ENCODE measurements at places on chromosomes 4 and X.

DNA sequence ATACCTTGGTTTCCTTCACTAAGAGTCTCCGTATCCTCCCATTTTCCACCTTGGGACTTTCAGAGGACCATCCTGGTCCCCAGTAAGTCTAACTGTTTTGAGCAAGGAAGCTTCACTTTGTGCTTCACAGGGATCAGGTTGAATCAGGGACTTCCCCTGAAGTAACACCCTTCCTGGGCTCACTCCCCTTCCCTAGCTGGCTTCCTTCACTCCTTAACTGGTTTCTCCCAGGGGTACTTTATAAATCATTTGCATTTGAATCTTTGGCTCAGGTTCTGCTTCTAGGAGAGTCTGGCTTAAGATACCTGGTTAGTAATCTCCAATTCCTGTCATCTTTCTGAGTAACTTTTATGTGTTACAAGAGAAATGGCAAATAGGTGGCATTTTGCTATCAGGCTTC is 24.5 kb upstream of the GRIA2 start:
- no peak for DNase-seq

DNA sequence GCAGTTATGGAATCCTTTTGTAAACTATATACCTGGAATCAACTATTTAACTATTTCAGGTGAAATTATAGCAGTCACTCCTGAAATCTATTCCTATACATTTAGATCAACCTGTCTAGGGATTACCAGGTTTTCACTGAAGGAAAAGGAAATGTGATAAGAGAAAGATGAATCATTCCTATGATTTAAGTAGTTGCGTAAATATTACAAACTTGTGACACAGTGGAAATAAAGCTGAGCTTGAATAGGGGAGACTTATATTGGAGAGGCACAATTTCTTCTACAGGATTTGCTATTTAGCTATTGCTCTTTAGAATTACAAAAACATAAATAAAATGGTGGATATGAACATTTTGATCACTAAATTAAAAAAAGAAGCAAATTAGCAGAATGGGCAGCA is 284.1 kb upstream of the EPHA5 start:
- no peak for DNase-seq

- no peak for DNase-seq
These were observed 224.9 kb downstream of the ANKRD50 start for GRCh38 chr4:124487651-124488050.

- no peak for DNase-seq
These were observed 201.8 kb upstream of the GK2 start for GRCh38 chr4:79609817-79610216.

DNA sequence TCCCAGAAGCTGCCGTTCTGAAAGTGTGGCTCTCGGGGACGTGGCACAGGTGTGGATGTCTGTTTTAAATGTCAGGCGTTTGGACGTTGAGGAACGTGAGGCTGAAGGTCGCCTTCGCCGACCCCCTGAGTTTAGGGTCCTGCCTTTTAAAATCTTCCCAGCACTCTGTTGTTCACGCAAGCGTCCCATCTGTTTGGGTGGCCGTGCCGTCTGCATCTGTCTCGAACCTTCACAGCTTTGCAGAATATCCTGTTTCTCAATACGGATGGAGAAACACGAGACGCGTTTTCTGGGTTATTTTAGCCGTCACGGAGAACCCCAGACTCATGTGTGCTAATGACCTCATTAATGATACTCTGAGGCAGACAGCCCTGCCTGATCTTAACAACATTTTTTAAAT is 31.5 kb downstream of the SHOX start:
- no peak for DNase-seq

DNA sequence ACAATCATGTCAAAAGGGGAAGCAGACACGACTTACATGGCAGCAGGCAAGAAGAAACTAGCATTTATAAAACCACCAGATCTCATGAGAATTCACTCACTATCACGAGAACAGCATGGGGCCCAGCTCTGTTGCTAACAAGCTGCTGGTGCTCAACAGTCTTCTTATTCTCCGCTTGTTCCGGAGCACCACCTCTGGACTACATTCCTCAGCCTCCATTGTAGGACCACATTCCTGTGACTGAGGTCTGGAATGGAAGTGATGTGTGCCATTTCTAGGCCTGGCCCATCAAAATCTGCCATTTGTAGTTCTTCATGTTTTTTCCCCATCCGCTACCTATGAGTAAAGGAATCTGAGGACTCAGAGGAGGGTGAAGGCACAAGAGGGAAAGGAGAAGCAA is 111.5 kb upstream of the PTCHD1 start:
- no peak for DNase-seq

DNA sequence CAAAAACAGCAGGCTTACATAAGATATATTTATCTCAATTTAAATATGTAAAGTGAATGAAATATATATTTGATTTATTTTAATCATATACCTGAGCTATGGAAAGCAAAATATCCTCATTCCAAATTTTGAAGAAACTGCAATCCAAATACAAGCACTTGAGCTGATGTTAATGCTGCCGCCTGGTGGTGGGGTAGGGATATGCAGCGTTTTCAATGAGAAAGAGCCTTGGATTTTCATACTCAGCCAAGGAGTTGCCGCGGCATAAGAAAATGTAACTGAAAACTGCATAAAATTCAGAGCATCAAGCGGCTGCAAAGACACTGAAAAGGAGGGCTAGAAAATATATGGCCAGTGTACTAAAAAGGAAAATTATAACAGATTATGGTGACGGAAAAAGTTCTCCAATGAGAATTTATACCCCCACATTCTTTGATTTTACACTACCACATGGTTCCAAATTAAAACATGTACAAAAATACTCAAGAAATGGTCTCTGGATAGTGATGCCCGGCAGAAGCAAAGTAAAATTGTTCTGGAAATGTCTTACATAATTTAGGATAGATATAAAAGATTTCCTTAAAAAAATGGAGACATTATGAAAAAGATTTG is 660.3 kb upstream of the PITX2 start:
- DNase-seq = no peak

DNA sequence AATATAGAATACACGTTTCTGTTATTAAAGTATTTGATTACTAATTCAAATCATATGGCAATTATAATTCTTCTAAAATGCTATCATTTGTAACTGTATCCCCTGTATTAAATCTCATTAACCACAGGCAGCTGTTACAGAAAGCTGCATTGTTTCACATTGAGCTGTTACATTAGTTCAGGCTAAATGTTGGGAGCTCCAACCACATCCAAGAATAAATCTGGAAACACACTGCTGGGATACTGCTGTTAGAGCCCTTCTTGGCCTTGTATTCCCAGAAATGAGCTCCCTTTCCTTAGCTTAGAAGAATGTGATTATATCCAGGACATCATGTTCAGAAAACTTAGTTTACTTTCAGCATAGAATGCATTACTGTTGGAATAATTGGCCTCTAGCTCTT is 48.2 kb downstream of the GUCY1B1 start:
- DNase-seq = no peak

- no peak for DNase-seq
These were observed 23.0 kb upstream of the UGT2B15 start for GRCh38 chr4:68693325-68694075.

DNA sequence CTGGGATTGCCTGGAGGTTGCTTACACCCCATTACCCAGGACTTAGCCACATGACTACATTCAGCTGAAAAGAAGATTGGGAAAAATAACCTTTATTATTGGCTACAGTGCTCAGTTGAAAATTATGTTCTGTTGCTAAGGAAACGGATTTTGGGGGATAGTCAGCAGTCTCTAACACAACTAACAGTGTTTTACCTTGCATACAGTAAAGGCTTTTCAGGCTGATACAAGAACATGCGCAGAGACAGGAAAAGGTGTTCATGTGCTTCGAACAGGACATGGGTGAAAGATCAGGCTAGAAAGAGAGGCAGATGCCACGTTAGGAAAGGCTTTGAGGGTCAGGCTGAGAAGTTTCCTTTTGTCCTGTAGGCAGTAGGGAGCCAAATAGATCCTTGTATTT is 14.8 kb upstream of the RHOH start:
- DNase-seq = no peak

- no peak for DNase-seq
These were observed 102.9 kb downstream of the SYTL5 start for GRCh38 chrX:38109042-38109898.

Measured in activated T-helper 1 cell treated with anti-CD3 and anti-CD28 coated beads, Interleukin-2, amount 50 U/mL, for 16 hours (primary cell).